ENCODE measurements at places on chromosomes 11 and 22.

DNA sequence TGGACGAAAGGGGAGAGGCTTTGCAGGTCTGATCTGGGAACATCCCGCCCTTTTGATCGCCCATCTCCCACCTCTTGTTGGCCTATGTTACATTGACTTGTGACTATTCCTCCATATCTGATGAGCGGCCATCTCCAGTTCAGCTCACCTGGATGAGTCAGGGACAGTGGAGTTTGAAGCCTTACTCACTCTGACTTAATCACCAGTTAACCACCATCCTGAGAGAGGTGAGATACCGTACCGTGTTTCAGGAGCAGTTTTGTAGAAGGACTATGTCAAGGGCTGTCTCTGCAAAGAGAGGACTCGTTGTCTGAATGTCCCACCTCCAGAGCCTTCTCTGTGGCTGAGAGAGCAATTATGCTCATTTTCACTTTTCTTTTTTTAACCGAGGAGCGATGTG, 771.7 kb downstream of the NTM start:
- no peak for DNase-seq

- DNase-seq: no peak
Observed at GRCh38 chr11:34027516-34028408, 23.8 kb upstream of the CAPRIN1 start.

DNA sequence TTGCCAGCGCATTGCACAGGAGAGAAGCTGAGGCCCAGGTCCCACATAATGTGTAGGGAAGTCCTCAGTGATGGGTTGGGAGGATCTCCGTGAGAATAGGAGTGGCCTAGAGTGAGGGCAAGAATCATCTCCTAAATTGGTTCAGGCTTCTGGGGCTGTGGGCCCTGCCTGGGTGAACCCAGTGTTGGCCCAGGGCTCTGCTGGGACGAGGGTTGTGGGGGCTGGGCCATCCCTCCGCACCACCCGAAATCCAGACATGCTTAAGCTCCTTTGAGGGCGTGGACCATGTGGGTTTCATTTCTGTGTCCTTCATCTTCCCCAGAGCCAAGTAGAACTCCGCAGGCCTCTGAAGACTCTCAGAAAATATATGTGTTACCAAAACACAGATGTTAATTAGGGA, 3.7 kb downstream of the MICALL1 start:
- DNase-seq: no peak

- DNase-seq: peak; percentile 44
Observed at GRCh38 chr22:46538814-46539160, 1.4 kb upstream of the CELSR1 start.

Measured in common myeloid progenitor, CD34-positive (primary cell).